Motor neuron (in vitro differentiated cells): ENCODE measurements at places on chromosomes 13 and 19. TPM values are rescaled to one million over a fixed set of nuclear protein-coding genes. Genes with fewer than 3 reads are reported as not detected.

The CALR3 gene
- total RNA-seq = not detected in 2 replicates

DNA sequence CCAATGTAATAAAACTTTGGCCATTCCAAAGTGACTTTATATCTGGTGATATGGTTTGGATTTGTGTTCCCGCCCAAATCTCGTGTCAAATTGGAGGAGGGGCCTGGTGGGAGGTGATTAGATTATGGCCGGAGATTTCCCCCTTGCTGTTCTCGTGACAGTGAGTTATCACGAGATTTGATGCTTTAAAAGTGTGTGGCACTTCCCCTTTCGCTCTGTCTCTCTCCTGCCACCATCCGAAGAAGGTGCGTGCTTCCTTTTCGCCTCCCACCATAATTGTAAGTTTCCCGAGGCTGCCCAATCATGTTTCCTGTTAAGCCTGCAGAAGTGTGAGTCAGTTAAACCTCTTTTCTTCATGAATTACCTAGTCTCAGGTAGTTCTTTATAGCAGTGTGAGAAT, 9.3 kb upstream of the NALCN start:
- ATAC-seq = no peak

- ATAC-seq = no peak
Observed at GRCh38 chr19:41295499-41295898, 14.5 kb upstream of the CCDC97 start.

GRCh38 chr19:47518139-47518538, 3.3 kb upstream of the NAPA start:
- ATAC-seq = no peak

- no peak for ATAC-seq
Observed at GRCh38 chr19:5204212-5204611, 136.4 kb downstream of the PTPRS start.

DNA sequence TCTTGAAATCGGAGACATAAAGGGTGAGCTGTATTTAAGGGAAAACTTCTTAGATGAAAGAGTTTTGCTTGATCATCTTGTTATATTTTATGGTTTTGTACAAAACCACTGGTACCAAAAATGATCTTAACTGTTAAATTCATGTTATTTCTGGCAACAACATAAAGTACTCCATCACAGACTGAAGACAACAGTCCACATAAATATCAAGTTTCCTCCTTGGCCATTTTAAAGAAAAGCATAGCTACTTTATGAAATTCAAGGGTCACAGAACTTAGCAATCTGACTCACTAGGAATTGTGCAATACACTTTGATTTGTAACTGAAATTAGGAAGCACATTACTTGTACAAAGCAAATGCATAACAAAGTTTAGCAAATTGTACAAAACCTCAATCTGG, 66.3 kb downstream of the TBC1D4 start:
- no peak for ATAC-seq

The PSG6 gene
- 0.56 and 0.70 TPM in 2 replicates for total RNA-seq

- ATAC-seq = peak; percentile 62
Observed at GRCh38 chr19:610801-611480, 21.3 kb downstream of the HCN2 start.

GRCh38 chr19:18282021-18282787, 782 bp upstream of the JUND start:
- peak; percentile 77 for ATAC-seq

DNA sequence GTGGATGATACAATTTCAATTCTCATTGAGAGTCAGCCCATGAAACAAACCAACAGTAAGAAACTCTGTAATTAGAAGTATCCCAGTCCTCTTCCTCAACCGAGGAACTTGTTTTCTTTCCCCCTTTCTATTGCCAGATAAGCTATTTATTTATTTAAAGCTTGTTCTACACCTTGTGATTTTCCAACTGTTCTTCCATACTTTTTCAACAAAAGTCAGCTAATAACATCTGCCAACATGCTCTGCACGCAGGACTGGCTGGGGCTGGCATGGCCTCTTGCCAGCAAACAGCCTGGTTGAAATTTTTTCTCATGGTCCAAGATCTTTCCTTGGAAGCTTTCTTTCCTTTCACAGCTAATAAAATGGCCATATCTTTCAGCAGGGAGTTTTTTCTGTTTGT, 2.9 kb upstream of the IRS2 start:
- ATAC-seq = no peak

The NDUFA7 gene
- 151 and 163 TPM in 2 replicates for total RNA-seq

- no peak for ATAC-seq
Observed at GRCh38 chr13:112962911-112963625, 5.9 kb upstream of the MCF2L start.

DNA sequence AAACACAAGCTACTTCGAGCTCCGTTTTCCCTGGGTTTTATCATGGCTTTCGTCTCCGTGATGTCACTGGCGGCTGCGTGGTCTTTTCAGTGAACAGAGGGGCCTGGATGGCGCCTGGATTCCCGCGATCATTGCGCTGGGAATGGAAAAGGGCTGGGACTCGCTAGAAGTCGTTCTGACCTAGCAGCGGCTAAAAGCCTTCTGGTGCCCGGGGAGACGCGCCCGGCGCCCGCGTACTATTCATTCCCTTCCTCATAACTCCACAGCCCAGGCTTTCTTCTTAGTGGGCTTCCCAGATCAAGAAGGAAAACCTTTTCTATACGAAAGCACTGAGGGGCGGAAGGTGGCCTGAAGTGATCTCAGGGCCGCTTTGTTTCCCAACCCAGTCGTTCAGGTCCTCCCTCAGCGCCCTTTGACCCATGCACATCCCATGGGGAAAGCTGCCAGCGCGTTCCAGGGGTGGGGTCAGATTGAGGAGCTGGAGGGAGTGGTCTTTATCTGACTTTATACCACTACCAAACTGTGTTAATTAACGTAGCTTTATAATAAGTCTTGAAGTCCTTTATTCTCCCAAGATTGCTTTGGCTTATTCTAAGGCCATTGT, 96.6 kb downstream of the ELF1 start:
- ATAC-seq = no peak

GRCh38 chr19:53102756-53103233, 427 bp downstream of the ZNF160 start:
- ATAC-seq = peak; percentile 33

The SPATA13 gene
- 0.98 and 1.3 TPM in 2 replicates for total RNA-seq

GRCh38 chr19:35365303-35365702, 5.6 kb upstream of the GPR42 start:
- ATAC-seq = no peak

The ZNF709 gene
- 13.4 and 14.6 TPM in 2 replicates for total RNA-seq

GRCh38 chr13:109156181-109156935, 526.9 kb downstream of the MYO16 start:
- ATAC-seq = peak; percentile 8

GRCh38 chr13:49789968-49790367, 2.5 kb downstream of the KPNA3 start:
- ATAC-seq = no peak

The VASP gene
- total RNA-seq = 22.2 and 22.5 TPM in 2 replicates
